NCI-H510A treated with DMSO at 0.1 percent for 48 hours (cell line): ENCODE measurements at places on chromosomes 6 and 20.
A peak's percentile ranks its signal among the peaks of the same experiment; 100 is the strongest.

- no peak for DNase-seq
These were observed 312.2 kb upstream of the SOX4 start for GRCh38 chr6:21281366-21281765.

DNA sequence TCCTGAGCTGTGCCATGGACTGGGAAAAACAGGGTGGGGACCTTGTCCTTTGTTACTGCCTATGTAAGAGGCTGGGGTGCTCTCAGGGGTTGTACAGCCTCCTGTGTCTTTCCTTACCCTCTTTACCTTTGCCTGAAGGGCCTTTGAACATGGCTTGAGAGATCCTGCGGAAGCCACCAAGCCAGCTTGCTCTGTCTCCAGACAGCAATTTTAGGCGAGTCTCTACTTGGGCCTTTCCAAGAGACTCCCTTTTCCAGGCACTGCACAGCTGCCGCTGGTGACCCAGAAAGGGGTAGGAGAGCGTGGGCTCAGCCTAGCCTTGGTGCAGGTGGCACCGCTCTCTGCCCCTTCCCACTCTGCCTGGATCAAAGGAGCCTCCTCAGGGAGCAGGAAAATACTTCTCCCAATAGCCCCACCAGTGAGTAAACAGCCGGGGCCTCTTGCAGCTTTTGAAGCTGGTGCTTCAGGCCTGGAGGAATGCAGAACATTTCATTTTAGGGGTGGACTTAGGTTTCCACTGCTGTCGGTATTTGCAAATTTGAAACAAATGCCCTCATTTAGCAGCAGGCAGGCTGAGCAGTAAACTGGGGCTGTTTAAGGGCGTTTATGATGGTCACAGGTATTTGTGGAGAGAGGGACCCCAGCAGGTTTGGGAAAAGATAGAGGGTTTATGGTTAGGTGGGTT is 13.9 kb downstream of the PTK7 start:
- DNase-seq = peak; percentile 44

DNA sequence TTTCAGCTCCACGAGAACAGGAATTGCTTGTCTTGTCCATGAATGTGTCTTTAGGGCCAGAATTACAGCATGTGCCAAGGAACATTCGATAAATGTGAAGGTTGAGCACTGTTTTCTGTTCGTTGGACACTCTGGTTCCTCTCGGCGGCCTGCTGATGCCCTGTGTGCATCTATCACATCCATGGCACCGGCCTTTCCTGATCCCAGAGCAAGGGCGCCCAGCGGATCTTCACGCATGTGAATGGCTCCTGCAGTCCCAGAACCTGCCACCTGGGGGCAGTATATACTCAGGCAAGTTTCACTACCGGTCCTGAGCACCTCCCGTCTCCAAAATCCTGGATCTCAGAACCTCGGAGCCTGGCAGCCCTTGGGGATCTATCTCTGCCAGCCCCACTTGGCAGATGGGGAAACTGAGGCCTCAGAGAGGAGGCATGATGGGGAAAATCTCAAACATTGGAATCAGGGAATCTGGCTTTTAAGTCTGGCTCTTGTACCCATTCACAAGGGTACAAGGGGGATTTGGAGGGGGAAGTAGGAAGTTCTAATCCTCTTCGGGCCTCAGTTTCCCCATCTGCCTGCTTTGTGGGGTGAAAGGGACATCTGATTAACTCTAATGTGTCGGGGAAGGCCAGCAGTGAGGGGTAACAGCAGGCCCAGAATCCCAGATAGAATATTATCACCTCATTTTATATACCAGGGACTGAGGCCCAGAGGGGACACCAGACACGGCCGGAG is 4.3 kb upstream of the CEBPB start:
- DNase-seq = peak; percentile 92

GRCh38 chr20:662277-663192 is 9.5 kb upstream of the SRXN1 start:
- no peak for DNase-seq

DNA sequence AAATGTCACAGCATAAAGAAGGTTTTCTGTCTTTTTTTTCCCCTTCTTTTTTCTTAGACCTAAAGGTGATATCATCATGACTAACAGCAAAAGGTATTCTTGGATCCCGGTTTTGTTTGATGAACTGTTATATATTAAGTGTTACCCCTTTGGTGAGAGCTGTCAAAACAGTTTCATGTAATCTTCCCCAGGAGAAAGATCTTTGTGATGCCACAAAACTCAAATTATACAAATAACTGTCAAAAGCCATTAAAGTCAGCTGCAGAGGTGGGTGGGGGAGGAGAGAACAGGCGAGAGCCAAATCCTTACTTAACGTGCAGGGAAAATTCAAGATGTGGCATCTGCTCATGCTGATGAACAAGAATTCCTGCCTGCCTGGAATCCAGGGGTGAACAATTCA is 258.2 kb downstream of the BMP7 start:
- no peak for DNase-seq

DNA sequence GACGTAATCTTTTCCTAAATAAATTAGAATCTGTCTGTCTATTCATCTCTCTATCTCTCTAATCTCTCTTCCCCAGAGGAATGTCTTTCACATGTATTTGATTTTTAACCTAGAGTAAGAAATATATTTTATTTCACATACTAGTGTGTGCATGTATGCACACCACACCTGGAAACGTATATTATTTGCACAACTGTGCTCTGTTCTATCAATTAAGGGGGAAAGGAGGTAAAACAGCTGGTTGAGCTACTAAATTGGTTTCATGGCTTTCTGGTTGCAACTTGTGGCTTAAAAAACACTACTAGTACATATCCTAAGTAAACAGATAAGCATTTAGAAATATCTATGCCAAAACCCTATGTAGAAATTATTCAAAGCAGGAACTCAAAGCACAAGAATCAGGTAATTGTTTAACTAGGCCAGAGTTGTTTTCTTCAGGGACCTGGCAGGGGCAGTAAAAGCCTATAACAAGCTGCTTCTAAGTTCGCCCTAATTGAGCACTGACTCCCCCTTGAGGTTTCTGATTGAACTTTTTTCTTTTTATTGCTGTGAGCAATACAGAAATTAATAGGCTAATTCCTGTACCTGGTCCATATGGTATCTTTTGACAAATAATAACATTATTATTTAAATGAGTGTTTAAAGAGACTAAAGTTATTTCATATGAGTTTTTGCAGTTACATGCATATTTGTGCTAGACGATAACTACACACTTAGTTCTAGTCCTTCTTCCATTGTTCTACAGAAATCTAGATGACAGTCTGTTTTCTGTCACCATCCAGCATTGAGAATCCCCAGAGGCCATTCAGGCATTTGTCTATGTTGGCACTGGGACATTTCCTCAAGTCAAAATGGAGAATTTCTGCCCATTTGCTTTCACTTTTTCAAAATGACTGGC is 88.6 kb downstream of the MCHR2 start:
- DNase-seq = peak; percentile 47

- no peak for DNase-seq
These were observed 6.2 kb downstream of the TREML1 start for GRCh38 chr6:41147917-41148316.
